ENCODE measurements at places on chromosomes 7 and 10. TPM values are rescaled to one million over a fixed set of nuclear protein-coding genes. Genes with fewer than 3 reads are reported as not detected.

SCIN gene
- 0.66 TPM for total RNA-seq

GRCh38 chr10:13684806-13685482 lies 98.2 kb downstream of the PRPF18 start:
- peak; percentile 53 for DNase-seq

CPA2 gene
- 1.9 TPM for total RNA-seq

DNA sequence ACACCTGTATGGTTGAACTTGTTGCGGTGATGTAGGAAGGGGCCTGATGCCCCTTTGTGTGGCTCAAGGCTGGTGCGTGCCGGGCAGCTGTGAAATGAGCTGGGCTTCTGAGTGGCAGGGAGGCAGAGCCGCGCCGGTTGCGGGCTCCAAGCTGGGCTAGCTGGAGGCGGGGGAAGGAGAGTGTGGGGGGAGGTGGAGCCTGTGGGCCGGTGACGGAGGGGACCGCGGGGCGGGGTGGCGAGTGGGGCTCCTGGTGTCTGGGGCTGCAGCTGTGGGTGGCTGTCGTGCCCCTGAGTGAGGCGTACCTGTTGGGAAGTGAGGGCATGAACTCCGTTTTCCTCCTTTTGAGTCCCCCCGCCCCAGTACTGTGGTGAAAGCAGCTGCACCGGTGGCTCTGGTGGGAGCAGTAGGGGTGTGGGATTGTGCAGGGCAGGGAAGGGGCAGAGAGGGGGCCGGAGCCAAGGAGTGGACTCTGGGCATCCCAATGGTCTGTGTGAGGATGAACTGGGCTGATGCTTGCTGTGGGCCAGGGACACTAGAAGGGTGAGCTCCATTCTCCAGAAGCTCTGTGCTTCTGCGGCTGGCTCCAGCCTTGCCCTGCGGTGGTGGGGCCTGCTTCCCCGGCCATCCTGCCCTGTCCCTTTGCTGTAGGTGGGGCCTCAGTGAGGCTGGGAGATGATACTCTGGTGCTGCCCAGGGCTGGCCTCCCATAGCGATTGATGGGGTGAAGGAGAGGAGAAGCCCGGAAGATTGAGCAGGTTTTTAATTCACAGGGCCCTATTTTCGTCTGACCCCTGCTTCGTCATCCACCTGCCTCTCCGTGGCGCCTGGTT lies 41.7 kb downstream of the INPP5A start:
- no peak for DNase-seq

GPR85 gene
- total RNA-seq, result 0.32 TPM

GRCh38 chr7:151309311-151309710 lies 32.3 kb upstream of the NUB1 start:
- no peak for DNase-seq

DNA sequence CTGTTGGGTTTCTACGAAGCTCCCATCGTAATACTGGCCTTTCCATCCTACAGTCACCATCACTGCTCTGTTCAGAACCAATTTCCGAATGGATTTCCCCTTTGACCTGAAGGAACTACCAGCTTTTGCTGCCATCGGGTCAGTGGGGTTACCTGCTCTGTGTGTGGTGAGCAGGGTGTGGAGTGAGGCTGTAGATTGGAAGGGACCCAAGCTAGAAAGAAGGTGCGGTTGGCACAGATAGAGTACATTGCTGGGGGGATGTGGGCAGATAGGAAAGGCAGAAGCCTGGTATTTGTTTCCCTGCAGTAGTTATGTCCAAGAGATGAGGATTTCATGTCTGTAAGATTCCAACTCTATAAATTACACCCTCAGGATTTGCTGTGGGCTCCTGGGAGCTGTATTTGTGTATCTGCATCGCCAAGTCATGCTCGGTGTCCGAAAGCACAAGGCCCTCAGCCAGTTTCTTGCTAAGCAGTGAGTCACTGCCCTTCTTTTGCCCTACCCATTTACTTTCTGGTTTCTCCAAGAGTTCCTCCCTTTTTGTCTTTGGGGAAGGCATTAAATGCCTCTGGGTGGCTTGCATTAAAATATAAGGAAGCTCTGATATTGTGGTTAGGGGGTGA lies 15.4 kb downstream of the CLCN1 start:
- peak; percentile 80 for DNase-seq

- no peak for DNase-seq
These were observed 196.6 kb downstream of the DIP2C start for GRCh38 chr10:492836-493235.

- DNase-seq, result peak; percentile 70
These were observed 101.2 kb upstream of the KLF6 start for GRCh38 chr10:3886191-3886590.

GRCh38 chr10:43963793-43964425 lies 315.2 kb upstream of the ZNF32 start:
- no peak for DNase-seq

ADIRF gene
- total RNA-seq, result not detected

DNA sequence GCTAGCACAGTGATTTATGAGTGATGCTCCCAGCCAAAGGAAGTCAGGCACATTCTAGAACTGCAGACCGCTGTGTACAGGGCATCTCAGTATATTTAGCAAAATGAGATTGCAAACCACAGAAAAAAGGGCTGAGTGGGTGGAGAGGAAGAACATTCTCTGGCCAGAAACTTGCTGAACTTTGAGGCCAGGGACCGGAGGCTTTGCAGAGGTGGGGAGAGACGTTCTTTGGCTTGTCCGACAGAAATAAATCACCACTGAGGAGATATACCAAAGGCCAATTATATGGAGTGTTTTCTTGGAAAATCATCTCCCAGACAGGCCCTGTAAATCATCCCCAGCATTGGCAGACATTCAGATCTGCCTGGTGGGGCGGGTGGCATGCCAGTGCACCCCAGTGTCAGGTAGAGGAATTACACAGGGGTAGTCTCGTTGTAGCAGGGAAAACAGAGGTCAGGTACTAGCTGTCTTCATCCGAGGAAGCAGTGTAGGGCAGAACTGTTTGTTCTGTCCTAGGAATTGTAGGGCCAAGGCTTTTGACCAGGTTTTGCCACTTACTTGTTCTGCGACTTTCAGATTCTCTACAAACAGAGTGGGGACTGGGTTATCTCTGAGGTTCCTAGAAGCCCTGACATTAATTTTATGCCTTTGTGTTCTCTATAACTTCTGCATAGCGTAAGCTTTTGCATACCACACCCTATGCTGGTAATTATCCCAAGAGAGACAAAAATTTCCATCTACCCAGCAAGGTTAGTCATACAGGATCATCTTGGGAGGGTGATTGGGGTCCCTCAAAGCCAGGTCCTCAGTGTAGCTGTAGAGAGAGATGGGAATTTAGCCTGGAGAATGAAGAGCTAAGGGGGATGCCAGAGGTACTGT lies 655.6 kb downstream of the LRMDA start:
- DNase-seq, result no peak

DNA sequence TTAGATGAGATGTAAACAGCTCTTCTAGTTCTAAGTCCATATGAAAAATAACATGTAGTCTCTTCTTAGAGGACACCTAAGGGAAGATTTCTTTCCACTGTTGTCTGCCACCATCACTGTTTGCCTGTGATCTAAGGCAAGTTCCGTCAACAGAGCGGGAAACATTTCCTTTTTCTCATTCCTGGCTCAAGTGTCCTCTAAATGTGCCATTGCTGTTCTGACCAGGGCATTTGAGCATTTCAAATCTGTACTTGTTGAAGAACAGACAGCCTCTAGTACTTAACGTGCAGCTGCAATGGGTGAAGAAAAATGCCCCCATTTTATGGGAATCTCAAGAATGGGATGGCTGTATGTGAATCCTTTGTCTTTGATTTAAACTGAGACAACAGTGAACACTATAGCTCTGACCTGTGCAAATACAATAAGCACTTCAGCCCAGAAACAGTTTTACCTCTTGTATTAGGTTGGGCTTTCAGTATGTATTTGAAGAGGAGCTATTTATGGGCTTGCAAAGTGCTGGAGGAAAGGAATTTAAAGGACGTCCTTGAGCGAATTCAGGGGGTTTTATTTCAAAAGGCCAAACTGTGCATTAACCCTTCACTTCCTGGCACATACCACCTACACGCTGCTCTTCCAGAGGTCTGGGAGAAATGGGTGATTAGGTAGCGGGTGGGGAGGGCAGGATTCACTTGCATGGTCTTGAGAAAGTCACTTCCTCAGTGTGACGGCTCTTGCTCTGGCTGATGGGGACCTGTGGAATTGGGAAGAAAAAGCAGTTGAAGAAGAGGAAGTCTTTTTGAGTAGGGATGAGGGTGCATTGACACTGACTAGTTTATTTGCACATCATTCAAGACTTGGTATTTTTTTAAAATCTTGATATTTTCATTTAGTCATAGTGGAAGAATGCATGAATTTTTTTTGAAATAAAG lies 66.1 kb downstream of the THNSL1 start:
- DNase-seq, result peak; percentile 84

GRCh38 chr10:80207768-80208370 lies 2.5 kb upstream of the ANXA11 start:
- DNase-seq, result no peak

DNA sequence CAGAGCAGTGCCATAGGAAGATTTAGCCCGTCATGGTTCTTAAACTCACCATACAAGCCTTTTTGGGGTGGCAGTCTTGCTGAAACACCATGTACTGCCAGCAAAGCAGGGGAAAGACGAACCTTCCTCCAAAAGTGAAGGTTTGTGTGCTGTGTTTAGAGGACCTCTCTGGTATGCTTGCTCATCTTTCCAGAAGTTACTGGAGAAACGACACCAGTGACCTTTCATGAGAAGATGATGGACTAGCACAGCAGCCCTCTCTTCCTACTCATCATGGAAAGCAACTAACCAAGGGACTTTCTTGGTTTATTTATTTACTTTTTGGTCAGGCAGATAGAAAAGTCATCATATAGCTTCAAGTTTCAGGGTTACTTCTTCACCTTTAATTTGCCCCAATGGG lies 247.4 kb downstream of the PTEN start:
- no peak for DNase-seq

RHOBTB1 gene
- total RNA-seq, result 15.4 TPM

SLC26A5 gene
- 0.15 TPM for total RNA-seq

DNA sequence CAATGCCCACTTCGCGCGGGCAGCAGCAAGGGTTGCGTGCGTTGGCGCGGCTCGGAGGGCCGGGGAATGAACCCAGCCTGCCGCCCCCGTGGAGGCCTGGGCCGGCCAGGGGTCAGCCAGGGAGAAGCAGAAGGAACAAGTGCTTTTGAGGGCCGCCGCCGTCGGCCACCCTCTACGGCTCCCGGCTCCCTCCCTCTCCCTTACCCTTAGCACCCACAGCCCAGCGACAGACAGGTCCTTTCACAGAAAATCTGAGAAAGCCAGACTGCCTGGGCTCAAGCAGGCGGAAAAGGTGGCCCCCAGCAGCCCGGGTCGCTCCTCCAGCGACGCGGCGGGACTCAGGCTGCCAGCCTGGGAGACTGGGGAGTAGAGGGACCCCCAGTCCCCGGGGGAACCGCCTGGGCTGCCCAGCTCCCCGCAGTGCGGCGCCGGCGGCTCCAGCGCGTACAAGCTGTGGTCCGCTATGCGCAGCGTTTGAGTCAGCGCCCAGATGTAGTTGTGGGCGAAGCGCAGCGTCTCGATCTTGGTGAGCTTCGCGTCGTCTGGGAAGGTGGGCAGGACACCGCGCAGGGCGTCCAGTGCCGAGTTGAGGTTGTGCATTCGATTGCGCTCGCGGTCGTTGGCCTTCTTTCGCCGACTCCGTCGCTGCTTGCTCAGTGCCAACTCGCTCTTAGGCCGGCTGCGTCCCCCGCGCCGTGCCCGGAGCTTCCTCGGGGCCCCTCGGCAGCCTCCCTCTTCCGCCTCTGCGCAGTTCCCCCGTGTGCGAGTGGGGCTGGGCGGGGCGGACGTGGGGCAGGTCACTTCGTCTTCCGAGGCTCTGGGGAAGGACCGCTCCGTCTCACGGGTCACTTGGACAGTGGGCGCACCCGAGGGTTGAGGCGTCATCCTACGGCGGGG lies 815 bp downstream of the NEUROG3 start:
- DNase-seq, result no peak

DNA sequence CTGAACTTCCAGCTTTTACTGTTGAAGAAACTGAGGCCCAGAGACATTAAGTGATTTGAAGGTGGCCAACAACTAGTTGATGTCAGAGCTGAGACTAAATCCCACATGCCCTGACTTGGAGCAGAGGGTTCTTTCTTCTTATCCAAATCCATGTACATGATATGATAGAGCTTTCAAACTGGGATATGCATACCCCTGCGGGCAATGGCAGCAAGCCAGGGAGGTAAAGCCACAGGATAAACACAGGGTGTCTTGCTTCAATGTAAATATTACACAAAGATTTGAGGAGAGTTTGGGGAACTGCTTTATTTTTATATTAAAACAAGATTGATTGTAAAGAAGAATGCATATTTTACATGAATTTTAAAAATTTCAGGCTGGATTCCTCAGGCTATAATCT lies 2.3 kb upstream of the LRRC72 start:
- no peak for DNase-seq

DNA sequence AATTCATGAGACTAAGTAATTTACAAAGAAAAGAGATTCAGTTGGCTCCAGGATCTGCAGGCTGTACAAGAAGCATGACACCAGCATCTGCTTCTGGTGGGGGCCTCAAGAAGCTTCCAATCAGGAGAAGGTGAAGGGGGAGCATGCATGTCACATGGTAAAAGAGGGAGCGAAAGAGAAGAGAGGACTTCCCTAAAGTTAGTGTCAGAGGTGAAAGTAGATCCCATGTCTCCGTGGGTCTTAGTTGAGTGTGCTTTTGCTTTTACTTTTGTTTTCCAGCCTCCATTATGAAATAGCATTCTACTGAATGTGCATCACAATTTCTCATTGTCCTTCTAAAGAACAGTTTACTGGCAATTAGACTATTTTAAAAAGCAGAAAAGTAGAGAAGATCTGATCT lies 213.6 kb upstream of the FZD1 start:
- DNase-seq, result no peak

- no peak for DNase-seq
These were observed 509 bp upstream of the ING3 start for GRCh38 chr7:120949998-120950538.

DNA sequence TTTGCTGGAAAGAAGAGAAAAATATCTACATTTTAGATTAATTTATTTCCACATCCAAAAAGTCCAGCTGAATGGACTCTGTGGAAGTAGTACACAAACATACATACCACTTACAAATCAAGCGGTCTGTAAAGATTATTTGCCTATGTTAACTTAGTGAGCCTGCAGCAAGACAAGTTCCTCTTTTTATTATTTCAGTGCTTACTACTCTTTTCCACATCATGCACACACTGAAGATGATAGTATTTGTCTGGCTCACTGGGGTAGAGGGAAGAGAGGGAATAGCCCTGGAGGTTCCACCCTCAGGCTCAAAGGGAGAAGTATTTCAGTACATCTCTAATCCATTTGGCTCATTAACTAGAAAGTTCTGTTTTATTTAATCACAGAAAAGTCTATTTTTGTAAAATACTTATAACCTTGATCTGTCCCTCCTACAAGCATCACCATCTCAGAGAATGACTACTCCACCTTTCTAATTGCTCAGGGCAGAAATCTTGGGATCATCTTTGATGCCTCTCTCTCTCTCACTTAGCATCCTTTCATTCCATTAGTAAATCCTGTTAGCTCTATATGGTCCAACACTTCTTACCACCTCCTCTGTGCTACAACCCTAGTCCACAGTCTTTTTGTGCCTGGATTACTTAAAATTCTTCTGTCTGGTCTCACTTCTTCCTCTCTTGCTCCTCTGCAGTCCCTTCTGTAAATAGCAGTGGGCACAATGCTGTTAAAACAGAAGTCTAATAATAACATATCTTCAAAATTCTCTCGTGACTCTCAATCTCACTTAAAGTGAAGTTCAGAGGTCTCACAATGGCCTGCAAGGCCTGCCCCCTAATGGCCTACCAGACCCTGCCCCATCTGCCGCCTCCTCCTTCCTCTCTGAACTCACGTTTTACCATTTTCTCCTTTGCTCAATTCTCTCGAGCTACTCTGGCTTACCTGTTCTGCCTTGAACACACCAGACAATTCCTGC lies 64.3 kb upstream of the CCDC6 start:
- no peak for DNase-seq

GRCh38 chr10:75632805-75633462 lies 201.5 kb downstream of the LRMDA start:
- DNase-seq, result peak; percentile 38

Measured in cardiac muscle cell (in vitro differentiated cells and primary cell).